ENCODE measurements at places on chromosomes 4 and X.

DNA sequence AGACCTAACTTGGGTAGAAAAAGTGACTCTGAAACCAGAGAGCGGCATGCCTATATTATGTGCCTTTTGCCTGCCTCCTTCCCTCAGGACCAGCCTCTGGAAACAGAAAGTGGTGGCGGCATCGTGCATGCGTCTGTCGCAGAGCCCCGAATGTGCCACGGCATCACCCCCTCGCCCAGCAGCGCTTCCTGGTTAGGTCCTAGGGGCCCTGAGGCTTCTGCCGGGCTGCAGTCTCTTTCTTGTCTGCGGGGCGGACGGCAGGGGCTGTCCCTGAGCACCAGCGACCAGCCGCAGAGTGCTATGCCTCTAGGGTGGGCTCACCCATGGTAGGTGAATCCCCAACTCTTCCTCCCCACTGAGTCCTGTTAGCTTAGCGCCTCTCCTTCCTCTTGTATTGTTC lies 68.7 kb downstream of the VSIG4 start:
- DNase-seq = no peak

DNA sequence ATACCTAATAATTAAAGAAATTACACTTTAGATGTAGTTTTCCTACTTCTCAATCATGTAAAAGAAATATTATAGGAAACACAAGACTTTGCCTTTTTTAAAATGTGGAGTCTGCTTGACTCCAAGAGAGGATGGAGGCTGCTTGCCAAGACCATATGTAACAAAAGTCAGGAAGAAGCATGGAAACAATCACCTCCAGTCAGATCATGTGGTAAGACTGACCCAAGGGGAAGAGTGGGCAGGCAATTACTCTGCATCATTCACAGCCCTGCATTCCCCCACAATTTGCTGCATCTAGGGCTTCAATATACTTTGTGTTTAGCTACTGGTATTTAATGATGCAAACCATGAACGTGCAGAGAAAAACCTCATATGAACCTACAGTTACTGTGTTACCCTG lies 78.0 kb upstream of the RXFP1 start:
- DNase-seq = no peak

- DNase-seq = no peak
These were observed 868.0 kb downstream of the RPA4 start for GRCh38 chrX:97751735-97752134.

DNA sequence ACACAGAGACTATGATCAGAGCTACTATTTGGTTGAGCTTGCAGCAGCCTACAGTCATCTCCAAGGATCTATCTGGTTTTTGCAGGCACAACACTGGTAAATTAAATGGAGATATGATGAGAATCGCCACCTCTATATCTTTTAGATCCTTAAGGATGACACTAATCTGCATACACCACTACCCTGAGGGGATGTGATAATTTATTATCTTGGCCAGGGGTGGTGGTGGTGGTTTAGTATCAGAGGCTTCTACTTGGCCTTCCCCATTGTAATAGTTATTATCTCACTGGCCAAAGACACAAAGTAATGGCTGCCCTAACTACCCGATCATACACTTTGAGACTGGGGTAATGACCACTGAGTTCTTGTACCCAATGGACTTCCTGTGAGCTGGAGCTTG lies 21.2 kb downstream of the CCDC160 start:
- DNase-seq = no peak

DNA sequence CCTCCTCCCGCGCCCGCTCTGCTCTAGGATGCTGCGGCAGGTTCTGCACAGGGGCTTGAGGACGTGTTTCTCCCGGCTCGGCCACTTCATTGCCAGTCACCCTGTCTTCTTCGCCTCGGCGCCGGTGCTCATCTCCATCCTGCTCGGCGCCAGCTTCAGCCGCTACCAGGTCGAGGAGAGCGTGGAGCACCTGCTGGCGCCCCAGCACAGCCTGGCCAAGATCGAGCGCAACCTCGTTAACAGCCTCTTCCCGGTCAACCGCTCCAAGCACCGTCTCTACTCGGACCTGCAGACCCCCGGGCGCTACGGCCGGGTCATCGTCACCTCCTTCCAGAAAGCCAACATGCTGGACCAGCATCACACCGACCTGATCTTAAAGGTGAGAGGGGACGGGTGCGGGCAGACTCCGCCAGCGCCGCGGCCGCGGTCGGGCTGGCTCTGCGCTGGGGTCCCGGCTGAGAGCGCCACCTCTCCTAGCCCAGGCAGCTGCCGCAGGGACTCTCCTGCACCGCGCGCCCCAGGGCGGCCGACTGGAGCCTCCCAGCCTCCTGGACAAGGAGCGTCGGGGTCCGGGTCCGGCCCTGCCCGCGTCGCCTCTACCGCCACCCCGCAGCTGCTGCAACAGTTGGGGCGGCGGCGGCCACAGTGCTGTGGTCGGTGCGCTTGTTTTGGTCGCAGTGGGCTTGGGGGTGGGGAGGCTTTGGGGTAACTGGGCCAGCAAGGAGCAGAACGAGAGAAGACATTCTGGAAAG lies at the start of gene PTCHD1:
Gene PTCHD1, plus strand, starts transcription at position 2 of the 752 bp plus-strand sequence. Its CDS starts 27 bp downstream, at position 29.
- DNase-seq = no peak

DNA sequence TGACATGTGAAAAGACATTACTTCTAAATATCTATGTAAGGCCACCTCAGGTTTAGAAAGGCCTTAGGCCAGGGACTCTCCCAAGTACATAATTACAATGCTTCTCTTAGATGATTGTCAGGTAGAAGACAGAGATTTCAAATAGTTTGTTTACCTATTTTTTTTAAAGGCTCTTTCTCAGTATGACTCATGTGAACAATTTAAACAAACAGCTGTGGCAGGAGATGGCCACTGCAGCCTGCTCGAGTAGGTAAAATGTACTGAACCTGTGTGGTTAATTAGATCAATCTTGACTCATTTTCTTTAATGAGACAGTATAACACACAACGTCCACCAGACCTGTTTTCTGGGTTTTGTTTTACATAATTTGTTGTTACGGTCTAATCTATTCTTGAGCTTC lies 50.2 kb downstream of the LEF1 start:
- DNase-seq = no peak

DNA sequence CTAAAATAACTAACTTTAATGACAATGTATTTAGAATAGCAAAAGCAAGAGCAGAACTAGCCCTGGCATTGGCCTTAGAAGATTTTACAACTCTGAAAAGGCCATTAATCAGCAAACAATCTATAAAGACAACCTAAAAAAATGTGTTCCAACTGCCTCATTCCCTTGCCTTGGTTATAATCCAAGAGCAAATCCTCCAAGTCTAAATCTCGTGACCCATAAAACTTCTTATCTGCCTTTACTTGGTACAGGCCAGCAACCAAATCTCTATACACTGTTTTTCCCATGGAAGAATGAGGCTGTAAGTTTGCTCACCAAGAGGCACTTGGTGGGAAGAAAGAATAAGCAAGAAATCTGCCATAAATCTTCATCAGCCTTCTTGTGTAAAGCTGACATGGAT lies 175.3 kb upstream of the MID1 start:
- no peak for DNase-seq

DNA sequence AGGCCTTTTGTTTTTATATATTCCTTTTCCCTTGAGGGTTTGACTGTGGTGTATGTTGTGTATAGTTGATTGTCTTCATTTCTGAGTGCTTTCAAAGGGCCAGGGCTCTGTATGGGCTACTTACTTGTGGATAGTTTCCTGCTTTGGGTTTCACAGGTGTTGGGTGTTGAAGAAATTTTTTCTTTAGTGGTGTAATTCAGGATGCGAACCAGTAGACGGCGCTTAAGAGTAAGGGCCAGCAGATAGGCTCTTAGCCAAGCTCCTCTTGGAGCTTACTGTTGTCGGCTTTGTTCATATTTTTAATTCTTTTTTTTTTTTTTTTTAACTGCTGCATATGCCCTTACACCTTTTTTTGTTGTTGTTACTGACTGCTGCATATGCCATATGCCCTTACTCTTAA lies 276.3 kb upstream of the GALNT7 start:
- no peak for DNase-seq

DNA sequence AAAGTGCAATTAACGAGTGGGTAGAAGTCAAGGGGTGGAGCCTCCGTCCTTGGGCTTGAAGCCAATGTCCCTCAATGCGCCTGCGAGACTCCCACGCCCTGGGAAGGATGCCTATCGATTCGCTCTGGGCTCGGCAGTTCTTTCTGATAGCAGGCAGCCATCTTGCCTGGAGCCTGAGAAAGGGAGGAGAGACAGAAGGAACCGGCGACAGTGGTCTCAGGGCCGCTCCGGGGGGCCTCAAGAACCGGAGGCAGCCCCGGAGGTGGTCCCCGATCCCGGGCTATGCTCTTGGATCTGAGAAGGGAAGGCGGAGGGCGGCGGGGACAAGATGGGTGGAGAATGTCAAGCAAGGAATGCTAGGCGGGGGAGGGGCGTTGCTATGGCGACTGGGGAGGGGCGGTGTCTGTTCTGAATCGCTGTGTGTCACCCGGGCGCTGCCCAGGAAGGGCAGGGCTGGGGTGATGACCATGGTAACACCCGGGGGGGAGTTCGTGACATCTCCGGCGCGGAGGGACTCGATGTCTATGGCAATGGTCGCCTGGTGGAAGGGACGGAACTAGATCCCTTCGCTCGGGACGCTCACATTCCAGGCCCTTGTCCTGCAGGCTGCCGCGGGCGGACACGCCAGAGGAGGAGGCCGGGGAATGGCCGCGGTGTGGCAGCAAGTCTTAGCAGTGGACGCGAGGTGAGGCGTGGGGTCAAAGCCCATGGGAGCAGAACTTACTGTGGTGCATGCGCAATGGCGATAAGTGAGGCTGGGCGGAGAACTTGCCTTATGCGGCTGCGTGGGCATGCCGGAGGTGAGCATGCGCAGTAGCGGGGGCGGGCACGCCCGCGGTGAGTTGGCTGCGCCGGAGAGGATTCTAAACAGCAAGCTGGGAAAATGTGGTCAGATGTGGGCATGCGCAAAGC lies at the start of gene WDR13:
Gene WDR13, plus strand, starts transcription at position 140 of the 912 bp plus-strand sequence. Its CDS starts 505 bp downstream, at position 645.
- DNase-seq = peak; percentile 64

DNA sequence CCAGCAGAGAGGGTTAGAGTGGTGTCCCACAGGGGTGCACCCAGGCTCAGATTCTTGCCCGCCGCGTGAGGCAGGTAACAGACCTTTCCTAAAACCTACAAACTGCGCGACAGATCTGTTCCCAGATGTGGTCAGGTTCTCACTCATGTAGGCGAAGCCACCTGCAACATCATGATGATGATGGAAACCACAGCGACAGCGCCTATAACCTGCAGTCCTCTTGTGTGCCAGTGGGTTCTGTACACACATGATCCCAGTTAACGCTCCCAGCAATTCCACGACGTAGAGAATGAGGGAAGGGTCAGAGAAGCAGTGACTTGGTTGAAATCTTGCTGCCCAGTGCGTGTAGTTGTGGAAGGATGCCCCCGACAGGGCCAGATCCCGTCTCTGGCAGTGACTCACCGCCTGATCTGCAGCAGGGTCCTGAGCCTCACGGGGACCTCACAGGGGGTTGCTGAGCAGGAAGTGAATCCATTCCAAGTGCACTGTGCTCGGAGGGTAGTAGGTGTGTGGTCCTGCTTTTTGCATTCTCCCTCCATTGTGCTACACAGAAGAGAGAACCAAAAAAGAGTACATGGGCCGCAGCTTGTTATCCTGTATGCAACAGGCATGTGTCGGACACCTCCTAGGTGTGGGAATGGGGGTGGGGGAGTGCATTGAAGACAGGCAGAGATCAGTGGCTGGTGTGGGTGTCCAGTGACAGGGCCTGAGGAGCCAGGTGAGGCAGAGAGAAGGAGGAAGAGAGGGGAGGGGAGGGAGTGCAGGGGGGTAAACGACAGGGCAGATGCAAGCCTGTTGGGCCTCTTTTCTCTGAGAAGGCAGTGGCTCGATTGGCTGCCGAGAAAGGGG lies 66.6 kb downstream of the MTMR1 start:
- DNase-seq = no peak
